Stimulated activated CD8-positive, alpha-beta memory T cell treated with anti-CD3 and anti-CD28 coated beads, Interleukin-2, amount 100 ng/mL, for 1 hour (primary cell): ENCODE measurements at places on chromosomes 7 and 10.

GRCh38 chr10:102676534-102677315 is 32.4 kb downstream of the TRIM8 start:
- DNase-seq, result no peak

- DNase-seq, result no peak
Observed at GRCh38 chr7:936386-937054, 18.0 kb downstream of the ADAP1 start.

GRCh38 chr10:99172128-99172738 is 63.4 kb downstream of the HPSE2 start:
- no peak for DNase-seq

DNA sequence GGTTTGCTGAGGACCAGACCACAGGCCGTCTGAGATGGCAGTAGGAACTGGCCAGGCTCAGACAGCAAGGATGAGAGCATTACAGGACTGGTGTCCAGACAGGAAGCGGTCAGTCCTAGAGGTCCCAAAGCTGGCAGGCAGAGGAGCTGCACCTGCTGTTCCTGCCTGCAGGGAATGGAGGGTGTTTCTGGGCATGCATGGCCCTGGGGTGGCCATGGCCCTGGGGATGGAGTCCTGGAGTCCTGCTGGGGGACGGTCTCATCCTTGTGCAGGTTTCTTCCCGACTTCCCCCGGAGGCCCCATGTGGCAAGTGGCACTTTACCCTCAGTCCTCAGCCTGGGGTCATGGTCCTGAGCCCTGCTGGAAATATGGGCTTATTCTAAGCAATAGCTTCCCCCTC is 274.9 kb upstream of the ADARB2 start:
- no peak for DNase-seq

DNA sequence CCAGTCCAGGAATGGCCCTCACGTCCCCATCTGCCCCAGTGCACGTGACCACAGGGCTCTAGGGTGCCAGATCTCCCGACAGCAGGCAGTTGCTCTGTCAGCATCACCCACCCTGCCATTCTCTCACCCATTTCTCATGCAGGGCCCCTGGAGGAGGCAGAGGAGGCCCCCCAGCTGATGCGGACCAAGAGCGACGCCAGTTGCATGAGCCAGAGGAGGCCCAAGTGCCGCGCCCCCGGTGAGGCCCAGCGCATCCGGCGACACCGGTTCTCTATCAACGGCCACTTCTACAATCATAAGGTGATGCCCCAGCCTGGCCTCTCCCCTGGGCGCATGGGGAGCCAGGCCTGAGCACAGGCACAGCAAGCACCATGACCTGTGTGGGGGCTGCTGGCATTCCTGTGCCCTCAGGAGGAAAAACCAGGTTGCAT is 6.1 kb upstream of the DEPP1 start:
- no peak for DNase-seq
